Activated CD4-positive, alpha-beta memory T cell treated with anti-CD3 and anti-CD28 coated beads for 36 hours (primary cell): ENCODE measurements at places on chromosomes 12 and 14.

- peaks cover 50% of the 10 kb centered on the region for H3K4me1 ChIP-seq
- no peak overlapping the region for H3K4me3 ChIP-seq
- no peak overlapping the region for H3K27ac ChIP-seq
- H3K36me3 ChIP-seq, result peaks cover 27% of the 10 kb centered on the region
These were observed 169.5 kb upstream of the FOXN3 start for GRCh38 chr14:89586258-89587135.

- no peak for DNase-seq
- H3K4me3 ChIP-seq, result no peak overlapping the region
- no peak overlapping the region for H3K27ac ChIP-seq
- no peaks in the 10 kb centered on the region for H3K4me1 ChIP-seq
- no peaks in the 10 kb centered on the region for H3K27me3 ChIP-seq
- no peaks in the 10 kb centered on the region for H3K36me3 ChIP-seq
These were observed 208.5 kb upstream of the E2F7 start for GRCh38 chr12:77273898-77274297.

DNA sequence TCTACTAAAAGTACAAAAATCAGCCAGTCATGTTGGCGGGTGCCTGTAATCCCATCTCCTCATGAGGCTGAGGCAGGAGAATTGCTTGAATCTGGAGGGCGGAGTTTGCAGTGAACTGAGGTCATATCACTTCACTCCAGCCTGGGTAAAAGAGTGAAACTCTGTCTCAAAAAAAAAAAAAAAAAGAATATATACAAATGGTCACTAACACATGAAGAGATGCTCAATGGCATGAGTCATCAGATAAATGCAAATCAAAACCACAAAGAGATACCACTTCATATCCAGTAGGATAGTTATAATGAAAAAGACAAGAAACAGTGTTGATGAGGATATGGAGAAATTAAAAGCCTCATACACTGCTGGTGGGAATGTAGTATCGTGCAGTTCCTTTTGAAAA is 33.6 kb upstream of the METAP2 start:
- peaks cover 2% of the 10 kb centered on the region for H3K27me3 ChIP-seq
- H3K4me1 ChIP-seq, result no peaks in the 10 kb centered on the region
- no peaks in the 10 kb centered on the region for H3K36me3 ChIP-seq
- H3K4me3 ChIP-seq, result no peak overlapping the region
- DNase-seq, result no peak

DNA sequence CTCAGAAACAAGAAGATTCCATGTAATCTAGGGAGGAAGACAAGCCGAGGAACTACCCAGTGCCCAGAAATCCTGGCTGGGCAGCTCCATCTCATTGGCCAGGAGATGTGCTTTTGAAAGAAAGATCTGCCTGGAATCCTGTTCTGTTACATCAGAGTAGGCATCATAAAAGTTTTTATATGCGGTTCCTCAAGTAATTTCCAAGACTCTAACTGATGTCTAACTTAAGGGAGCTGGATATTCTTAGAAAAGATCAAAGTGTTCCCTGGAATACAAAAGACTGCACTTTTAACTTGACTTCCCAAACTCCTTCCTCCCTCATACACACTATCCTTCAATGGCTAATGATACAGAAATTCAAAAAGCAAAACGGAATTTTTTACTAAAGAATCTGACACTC is 16.3 kb downstream of the RHOJ start:
- DNase-seq, result no peak
- H3K4me1 ChIP-seq, result no peaks in the 10 kb centered on the region
- H3K27me3 ChIP-seq, result peaks cover 8% of the 10 kb centered on the region
- H3K4me3 ChIP-seq, result no peak overlapping the region
- no peak overlapping the region for H3K27ac ChIP-seq
